ENCODE measurements at places on chromosomes 12 and 14.

DNA sequence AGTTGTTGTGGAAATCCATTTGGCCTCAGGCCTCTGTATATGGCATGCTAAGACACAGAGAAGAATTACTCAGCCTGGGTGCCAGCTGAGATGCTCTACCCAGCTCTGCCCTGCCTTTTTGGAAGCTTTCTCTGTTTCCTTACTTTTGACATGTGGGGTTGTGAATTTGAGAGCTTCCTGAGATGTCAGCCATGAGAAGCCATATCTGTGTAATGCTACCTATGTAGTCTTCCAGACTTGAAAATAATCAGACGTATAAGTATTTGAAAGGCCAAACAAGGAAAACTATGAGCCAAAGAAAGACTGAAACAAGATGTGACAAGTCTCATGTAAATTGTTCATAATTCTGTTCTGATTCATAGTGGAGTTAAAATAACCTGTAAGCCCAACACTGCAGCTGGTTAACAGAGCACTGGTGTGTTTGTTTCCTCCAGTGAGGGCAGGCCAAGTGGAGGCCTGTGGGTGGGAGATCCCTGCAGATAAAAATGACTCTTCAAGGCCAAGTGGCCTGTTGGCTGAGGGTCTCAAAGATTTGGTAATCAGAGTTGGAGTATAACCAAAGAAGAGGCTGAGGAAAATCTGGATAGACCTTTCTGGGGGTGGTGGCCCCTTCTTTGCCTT is 94.0 kb downstream of the TMX1 start:
- no peak for DNase-seq

DNA sequence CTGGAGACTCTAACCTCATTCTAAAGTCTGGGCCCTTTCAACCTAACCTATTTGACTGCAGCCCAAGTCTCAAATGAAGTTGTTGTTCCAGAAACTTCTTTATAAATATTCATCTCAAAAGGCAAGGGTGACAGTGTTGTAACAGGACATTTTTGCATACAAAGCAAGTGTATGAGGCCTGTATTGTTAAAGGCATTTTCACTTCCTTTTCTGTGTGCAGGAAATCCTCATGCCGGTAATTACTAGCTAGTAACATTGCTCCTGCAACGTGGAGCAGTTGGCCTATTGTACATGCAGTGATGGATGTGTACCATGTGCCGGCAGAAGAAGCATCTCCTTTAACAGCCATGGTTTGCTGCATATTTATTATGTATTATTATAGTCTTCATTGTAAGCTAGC is 156.5 kb upstream of the RMST start:
- DNase-seq: no peak

DNA sequence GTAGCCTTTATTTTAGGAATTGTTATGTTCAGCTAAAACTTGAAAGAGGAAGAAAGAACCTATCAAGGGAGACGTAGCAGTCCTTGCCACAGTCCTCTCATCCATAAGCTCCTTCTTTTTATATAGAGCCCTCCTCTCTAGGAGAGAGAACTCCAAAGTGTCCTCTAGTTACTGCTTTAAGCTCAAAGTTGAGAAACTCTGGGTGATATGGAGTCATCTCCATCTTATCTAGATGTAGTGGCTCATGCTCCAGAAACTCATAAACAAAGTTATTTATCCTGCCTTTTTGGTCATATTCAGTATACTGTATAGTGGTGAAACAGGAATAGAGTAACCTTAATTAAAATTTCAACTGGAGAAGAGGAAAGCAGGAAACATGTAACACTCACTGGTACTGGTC is 90.4 kb upstream of the ATF7IP start:
- no peak for DNase-seq

DNA sequence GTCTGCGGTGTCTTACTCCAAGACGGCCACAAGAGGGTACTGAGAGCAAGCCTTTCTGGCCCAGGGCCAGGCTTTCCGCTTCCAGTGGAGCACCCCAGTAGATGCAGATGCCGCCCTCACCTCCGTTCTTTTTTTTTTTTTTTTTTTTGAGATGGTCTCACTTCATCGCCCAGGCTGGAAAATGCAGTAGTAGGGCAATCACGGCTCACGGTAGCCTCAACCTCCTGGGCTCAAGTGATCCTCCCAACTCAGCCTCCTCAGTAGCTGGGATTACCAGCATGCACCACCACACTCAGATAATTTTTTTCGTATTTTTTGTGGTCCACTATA is 5.6 kb upstream of the LBHD2 start:
- DNase-seq: peak; percentile 79

- DNase-seq: no peak
Measured at GRCh38 chr12:94202245-94203180, 54.1 kb downstream of the PLXNC1 start.

GRCh38 chr12:48189331-48190125 is 6.1 kb downstream of the CCDC184 start:
- DNase-seq: peak; percentile 79

DNA sequence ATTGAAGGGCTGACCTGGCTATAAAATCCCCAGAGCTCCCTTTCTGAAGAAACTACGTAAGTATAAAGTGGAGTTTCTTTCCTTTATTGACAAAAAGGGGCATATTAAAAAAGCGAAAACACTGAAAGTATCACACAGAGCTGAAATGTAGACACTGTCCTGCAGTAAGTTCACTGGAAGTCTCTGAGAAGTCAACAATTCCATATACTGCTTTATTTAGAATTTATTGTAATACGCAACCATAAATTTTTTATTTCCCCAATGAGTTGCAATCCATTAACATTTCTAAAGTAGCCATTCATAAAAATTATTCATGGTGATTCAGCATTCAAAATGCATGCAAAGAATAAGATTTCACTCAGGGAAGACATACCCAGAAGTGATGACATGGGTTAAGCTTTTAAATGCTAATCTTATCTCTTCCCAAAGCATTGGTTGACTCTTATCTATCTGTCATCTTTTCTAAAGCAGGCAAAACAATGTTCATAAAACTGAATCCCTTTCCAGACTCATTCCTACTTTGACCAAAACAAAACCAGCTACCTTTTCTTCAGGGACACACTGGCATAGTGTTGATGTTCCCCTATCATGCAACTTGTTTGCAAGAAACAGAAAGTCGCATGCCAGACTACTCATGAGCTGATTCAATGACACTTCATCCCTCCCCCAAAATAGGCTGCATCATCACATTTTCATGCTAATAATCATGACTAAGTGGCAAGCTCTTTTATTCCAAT is 17.3 kb downstream of the KITLG start:
- no peak for DNase-seq

GRCh38 chr12:50564237-50564947 is 59.6 kb downstream of the DIP2B start:
- DNase-seq: no peak

DNA sequence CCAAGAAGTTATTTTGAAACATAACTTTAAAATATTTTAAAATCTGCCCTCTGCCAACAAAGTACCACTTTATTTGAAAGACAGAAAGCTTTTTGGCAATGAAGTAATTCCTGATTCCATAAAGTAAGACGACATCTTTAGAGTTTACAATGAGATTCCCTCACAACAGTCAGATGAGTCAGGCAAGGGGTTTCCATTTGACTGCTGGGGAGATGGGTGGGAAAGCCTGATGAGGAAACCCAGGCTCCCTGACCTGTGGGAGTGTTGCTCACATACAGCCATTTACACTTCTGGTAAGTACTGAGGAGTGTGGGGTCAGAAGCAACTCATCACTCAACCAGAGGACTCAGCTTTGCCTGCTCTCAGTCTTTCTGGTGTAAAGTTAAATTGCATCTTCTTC is 10.2 kb downstream of the KITLG start:
- DNase-seq: no peak

GRCh38 chr12:14071833-14072232 is 90.4 kb upstream of the GRIN2B start:
- no peak for DNase-seq

DNA sequence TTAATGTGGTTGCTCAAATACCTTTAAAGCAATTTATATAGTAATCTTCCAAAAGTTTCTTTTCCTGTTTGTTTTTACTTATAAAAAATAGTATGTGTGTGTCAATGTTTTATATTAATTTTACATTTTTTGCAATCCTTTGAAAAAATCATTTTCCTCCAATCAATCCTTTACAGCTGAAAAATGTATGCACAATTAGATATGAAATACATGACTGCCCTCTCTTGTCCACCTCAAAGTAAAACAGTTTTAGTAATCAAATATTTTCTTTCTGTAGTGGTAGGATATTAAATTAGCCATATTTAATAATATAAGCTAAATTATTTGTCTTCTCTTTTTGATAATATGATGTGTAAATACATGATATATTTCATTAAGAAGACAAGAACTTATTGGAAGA is 269.9 kb downstream of the ADAMTS20 start:
- DNase-seq: no peak

- no peak for DNase-seq
Measured at GRCh38 chr12:113899561-113900471, 66.3 kb downstream of the RBM19 start.

- DNase-seq: no peak
Measured at GRCh38 chr14:52348279-52348678, 34.2 kb downstream of the PTGER2 start.

Measured in stimulated activated CD4-positive, alpha-beta T cell treated with anti-CD3 and anti-CD28 coated beads, Interleukin-4, amount 100 ng/mL, for 24 hours (primary cell).